ENCODE measurements at places on chromosomes 4 and X. TPM values are rescaled to one million over a fixed set of nuclear protein-coding genes. Genes with fewer than 3 reads are reported as not detected.

The GPR173 gene
- total RNA-seq: 0.07 TPM

The PABPC5 gene
- total RNA-seq: not detected

The DUSP9 gene
- 0.68 TPM for total RNA-seq

The CSAG3 gene
- not detected for total RNA-seq

The TCEAL8 gene
- 68.0 TPM for total RNA-seq

The PAGE3 gene
- total RNA-seq: not detected

The MTM1 gene
- 20.1 TPM for total RNA-seq

The ASB12 gene
- total RNA-seq: not detected

The FOXR2 gene
- total RNA-seq: not detected

The MAP9 gene
- 7.2 TPM for total RNA-seq

The SMIM31 gene
- total RNA-seq: not detected

The CXCL3 gene
- 3.3 TPM for total RNA-seq

The VGLL1 gene
- total RNA-seq: 1.7 TPM

The TGIF2LX gene
- total RNA-seq: not detected

Data from nasal cavity respiratory epithelium epithelial cell of viscerocranial mucosa (primary cell).